ENCODE measurements at places on chromosomes 16 and 17. TPM values are rescaled to one million over a fixed set of nuclear protein-coding genes. Genes with fewer than 3 reads are reported as not detected.

SHISA9 gene
- total RNA-seq, result 0.47 TPM

SPATA22 gene
- not detected for total RNA-seq

CDH3 gene
- total RNA-seq, result 99.0 TPM

CDH1 gene
- 39.7 TPM for total RNA-seq

SLC12A3 gene
- not detected for total RNA-seq

TAT gene
- not detected for total RNA-seq

SLC38A8 gene
- total RNA-seq, result 0.66 TPM

TBC1D3 gene
- total RNA-seq, result not detected

HBA2 gene
- 73.3 TPM for total RNA-seq

SEPTIN12 gene
- total RNA-seq, result not detected

CAVIN1 gene
- total RNA-seq, result 209 TPM

CD79B gene
- 1.0 TPM for total RNA-seq

ALOX15B gene
- 0.83 TPM for total RNA-seq

GRCh38 chr16:7090628-7091115 lies 242.0 kb upstream of the RBFOX1 start:
- no peak overlapping the region for H3K4me3 ChIP-seq
- no peaks in the 10 kb centered on the region for H3K36me3 ChIP-seq
- H3K4me1 ChIP-seq, result peaks cover 4% of the 10 kb centered on the region
- H3K27me3 ChIP-seq, result no peaks in the 10 kb centered on the region
- no peak for DNase-seq

DNA sequence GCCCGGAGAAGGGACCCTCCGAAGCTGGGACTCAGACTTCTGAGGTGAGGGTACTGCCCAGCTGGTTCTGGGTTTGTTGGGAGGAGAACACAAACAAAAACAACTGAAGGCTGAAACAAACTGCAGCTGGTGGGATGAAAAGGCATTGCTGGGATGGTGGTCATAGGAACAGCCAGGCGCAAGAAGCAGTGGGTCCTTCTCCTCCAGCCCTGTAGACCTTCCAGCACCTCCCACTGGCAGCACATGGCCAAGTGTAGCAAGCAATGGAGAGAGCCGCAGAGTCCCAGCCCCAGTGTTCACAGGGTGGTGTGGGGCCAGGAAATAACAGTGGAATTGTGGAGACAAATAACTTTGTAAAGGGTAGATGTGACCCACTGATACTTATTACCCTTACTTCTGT lies 48.7 kb upstream of the FOXJ1 start:
- no peaks in the 10 kb centered on the region for H3K4me1 ChIP-seq
- no peaks in the 10 kb centered on the region for H3K36me3 ChIP-seq
- H3K27me3 ChIP-seq, result no peaks in the 10 kb centered on the region

GRCh38 chr16:85057212-85057889 lies 29.8 kb downstream of the KIAA0513 start:
- no peaks in the 10 kb centered on the region for H3K36me3 ChIP-seq
- DNase-seq, result no peak
- no peak overlapping the region for H3K4me3 ChIP-seq
- peaks cover 3% of the 10 kb centered on the region for H3K4me1 ChIP-seq
- H3K27me3 ChIP-seq, result no peaks in the 10 kb centered on the region
- no peak overlapping the region for H3K27ac ChIP-seq

GRCh38 chr17:77316651-77317050 lies 175.9 kb downstream of the SEC14L1 start:
- no peak for DNase-seq
- peak overlapping the region; percentile 60 for H3K27ac ChIP-seq
- no peak overlapping the region for H3K4me3 ChIP-seq
- H3K36me3 ChIP-seq, result no peaks in the 10 kb centered on the region
- no peaks in the 10 kb centered on the region for H3K27me3 ChIP-seq

DNA sequence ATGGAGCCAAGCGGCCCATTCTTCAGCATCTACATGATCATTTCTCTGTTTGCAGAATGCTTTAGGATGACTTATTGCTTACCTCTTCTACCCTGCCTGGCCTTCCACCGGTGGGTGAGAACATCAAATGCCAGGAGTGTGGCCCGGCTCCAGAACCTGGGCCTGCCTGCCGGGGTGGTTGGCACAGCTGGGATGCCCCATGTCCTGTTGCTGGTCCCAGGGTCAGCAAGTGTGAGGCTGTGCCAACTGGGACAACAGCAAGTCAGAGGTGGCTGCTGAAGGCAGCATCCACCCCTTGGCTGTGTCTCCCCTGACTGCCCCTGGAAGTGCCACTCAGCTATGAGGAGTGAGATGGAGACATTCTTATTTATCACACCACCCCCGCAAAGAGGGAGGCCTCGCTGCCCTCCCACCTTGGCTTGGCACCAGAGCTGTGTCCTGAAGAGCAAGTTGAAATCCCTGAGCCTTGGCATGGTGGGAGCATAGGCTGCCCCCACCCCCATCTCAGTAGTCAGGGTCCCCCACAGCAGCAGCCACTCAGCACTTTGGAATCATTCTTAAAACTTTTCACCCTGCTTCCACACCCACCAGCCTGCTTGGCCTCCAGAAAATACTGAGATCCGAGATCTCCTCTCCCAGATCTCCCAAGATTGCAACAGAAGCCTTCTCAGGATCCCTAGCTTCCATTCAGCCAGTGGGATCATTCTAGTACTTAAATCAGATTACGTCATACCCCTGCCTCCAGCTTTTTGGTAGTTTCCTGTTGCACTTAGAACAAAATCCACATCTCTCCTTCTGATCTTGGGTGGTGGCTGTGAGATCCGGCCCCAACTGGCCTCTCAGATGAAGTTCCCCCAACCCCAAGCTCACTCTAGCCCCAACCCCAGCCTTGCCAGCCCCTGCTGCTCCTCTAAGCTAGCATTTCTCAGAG lies 127.5 kb downstream of the SOCS1 start:
- no peak for DNase-seq
- H3K4me1 ChIP-seq, result peaks cover 12% of the 10 kb centered on the region
- peak overlapping the region; percentile 26 for H3K27ac ChIP-seq
- no peak overlapping the region for H3K4me3 ChIP-seq
- H3K36me3 ChIP-seq, result no peaks in the 10 kb centered on the region

- no peak overlapping the region for H3K27ac ChIP-seq
- H3K27me3 ChIP-seq, result no peaks in the 10 kb centered on the region
- no peak overlapping the region for H3K4me3 ChIP-seq
- peaks cover 11% of the 10 kb centered on the region for H3K4me1 ChIP-seq
Observed at GRCh38 chr16:84791088-84791487, 28.7 kb upstream of the CRISPLD2 start.

DNA sequence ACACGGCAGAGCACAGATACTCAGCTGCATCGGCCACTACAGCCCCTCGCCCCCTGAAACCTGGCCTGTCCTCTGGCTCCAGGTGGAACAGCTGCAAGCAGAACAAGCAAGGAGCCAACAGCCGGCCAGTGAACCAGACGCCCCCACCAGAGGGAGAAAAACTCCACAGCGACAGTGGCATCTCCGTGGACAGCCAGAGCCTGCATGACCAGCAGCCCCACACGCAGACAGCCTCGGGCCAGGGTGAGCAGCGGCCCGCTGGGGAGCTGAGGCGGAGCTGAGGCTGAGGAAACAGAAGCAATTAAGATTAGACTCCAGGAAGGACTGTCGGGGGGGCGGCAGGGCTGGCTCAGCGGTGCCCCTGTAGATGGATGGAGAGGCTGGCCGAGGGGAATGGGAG lies 16.7 kb downstream of the NGFR start:
- H3K4me1 ChIP-seq, result peaks cover 23% of the 10 kb centered on the region
- no peaks in the 10 kb centered on the region for H3K27me3 ChIP-seq
- no peaks in the 10 kb centered on the region for H3K36me3 ChIP-seq

DNA sequence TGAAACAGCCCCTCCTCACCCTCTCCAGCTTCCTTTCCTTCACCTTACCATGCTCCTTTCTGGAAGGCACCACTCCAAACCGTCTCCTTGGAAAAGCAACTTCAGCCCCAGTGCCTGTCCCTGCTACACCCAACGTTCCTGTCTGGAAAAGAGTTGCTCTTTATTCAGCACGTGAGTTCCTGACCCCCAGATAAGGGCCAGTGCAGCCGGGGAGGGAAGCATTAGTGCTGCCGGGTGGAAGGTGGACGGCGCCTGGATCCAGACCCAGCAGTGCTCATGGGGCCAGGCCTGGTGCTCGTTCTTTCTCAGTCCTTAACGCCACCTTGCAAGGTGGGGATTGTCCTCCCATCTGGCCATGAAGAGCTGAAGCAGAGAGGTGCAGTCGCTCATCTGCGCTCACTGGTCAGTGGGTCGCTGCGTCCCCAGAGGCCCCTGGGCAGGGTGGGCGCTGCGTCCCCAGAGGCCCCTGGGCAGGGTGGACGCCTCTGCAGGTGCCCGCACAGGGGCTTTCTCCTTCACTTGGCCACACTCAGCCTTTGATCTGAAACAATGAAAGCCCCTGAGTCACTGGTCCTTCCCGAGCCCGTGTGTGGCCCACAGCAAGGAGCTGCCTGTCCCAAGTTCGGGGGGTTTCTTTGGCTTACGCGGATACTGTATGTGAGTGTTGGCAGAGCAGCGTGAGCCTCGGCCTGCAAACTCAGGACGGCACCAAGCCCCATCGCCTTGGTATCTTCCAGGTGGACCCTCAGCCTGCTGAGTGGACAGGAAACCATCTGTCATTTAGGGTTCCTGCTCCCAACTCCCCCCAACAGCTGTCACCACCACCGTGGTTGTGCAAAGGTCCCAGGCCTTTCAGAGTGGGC lies 117.1 kb downstream of the SEC14L1 start:
- H3K4me1 ChIP-seq, result no peaks in the 10 kb centered on the region
- H3K27ac ChIP-seq, result no peak overlapping the region
- no peak for DNase-seq
- H3K36me3 ChIP-seq, result no peaks in the 10 kb centered on the region

DNA sequence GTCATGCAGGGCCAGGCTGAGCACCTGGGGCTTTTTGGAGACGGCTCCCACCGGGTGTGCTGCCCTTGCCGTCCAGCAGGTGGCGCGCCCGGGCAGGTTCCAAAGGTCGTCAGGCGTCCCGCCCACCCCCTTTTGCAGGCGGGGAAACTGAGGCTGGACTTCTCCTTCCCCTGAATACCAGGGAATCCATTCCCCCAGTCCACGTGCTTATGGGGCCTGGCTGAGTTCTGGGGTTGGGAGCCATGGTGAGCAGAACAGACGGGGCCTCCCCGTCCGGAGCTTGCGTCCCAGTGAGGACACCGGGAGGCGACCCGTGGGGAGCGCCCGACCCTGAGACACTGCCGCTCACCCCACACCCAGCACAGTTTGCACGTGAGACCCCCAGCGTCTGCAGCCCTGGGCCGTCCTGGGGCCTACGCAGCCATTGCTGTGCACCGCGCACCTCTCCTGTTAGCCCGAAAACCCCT lies 51.8 kb upstream of the JPH3 start:
- no peak overlapping the region for H3K4me3 ChIP-seq
- peak; percentile 40 for DNase-seq
- H3K36me3 ChIP-seq, result no peaks in the 10 kb centered on the region
- H3K27me3 ChIP-seq, result no peaks in the 10 kb centered on the region

- no peak for DNase-seq
- H3K27me3 ChIP-seq, result no peaks in the 10 kb centered on the region
- H3K4me3 ChIP-seq, result no peak overlapping the region
- H3K36me3 ChIP-seq, result no peaks in the 10 kb centered on the region
- no peak overlapping the region for H3K27ac ChIP-seq
Observed at GRCh38 chr17:67636312-67636711, 81.4 kb upstream of the NOL11 start.

- H3K4me1 ChIP-seq, result no peaks in the 10 kb centered on the region
- H3K27ac ChIP-seq, result no peak overlapping the region
- H3K4me3 ChIP-seq, result no peak overlapping the region
- DNase-seq, result no peak
- H3K36me3 ChIP-seq, result no peaks in the 10 kb centered on the region
- H3K27me3 ChIP-seq, result no peaks in the 10 kb centered on the region
Observed at GRCh38 chr16:51197953-51198748, 47.1 kb upstream of the SALL1 start.

GRCh38 chr17:53470626-53471025 lies 352.1 kb upstream of the KIF2B start:
- H3K27me3 ChIP-seq, result no peaks in the 10 kb centered on the region
- H3K4me1 ChIP-seq, result no peaks in the 10 kb centered on the region
- no peaks in the 10 kb centered on the region for H3K36me3 ChIP-seq
- no peak for DNase-seq
- no peak overlapping the region for H3K4me3 ChIP-seq

GRCh38 chr17:65753348-65753747 lies 191.9 kb upstream of the AXIN2 start:
- no peak overlapping the region for H3K27ac ChIP-seq
- no peak for DNase-seq
- no peaks in the 10 kb centered on the region for H3K27me3 ChIP-seq
- no peaks in the 10 kb centered on the region for H3K36me3 ChIP-seq

- H3K36me3 ChIP-seq, result no peaks in the 10 kb centered on the region
- no peaks in the 10 kb centered on the region for H3K27me3 ChIP-seq
- H3K4me3 ChIP-seq, result no peak overlapping the region
- peaks cover 17% of the 10 kb centered on the region for H3K4me1 ChIP-seq
- no peak overlapping the region for H3K27ac ChIP-seq
- no peak for DNase-seq
Observed at GRCh38 chr17:2170023-2170422, 115.1 kb downstream of the HIC1 start.

DNA sequence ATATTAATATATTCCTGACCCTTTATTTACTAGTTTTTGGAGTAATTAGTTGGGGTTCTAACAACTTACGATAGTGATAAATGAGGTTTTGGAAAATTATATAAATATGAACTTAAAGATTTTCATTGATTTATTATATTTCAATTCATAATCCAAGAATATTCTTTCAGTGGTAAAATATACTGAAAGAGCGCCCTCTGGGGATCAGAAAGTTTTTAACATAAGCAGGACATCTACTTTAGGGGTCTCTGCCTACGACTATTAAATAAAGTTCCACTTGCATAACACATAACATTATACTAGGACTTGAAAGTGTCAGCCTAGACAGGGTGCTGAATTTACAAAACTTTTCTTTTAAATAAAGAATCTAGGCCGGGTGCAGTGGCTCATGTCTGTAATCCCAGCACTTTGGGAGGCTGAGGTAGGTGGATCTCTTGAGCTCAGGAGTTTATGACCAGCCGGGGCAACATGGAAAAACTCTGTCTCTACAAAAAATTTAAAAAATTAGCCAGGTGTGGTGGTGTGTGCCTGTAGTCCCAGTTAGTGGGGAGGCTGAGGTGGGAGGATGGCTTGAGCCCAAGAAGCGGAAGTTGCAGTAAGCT lies 15.6 kb downstream of the RFWD3 start:
- no peak overlapping the region for H3K4me3 ChIP-seq
- no peak for DNase-seq
- no peaks in the 10 kb centered on the region for H3K36me3 ChIP-seq
- H3K27me3 ChIP-seq, result no peaks in the 10 kb centered on the region
- no peak overlapping the region for H3K27ac ChIP-seq

GRCh38 chr17:56891751-56892150 lies 22.1 kb downstream of the TRIM25 start:
- no peak overlapping the region for H3K4me3 ChIP-seq
- H3K27ac ChIP-seq, result no peak overlapping the region
- H3K27me3 ChIP-seq, result no peaks in the 10 kb centered on the region
- no peak for DNase-seq
- H3K4me1 ChIP-seq, result peaks cover 2% of the 10 kb centered on the region

All from ovary (tissue), 10 donors.